ENCODE measurements at places on chromosomes 11 and 22.

DNA sequence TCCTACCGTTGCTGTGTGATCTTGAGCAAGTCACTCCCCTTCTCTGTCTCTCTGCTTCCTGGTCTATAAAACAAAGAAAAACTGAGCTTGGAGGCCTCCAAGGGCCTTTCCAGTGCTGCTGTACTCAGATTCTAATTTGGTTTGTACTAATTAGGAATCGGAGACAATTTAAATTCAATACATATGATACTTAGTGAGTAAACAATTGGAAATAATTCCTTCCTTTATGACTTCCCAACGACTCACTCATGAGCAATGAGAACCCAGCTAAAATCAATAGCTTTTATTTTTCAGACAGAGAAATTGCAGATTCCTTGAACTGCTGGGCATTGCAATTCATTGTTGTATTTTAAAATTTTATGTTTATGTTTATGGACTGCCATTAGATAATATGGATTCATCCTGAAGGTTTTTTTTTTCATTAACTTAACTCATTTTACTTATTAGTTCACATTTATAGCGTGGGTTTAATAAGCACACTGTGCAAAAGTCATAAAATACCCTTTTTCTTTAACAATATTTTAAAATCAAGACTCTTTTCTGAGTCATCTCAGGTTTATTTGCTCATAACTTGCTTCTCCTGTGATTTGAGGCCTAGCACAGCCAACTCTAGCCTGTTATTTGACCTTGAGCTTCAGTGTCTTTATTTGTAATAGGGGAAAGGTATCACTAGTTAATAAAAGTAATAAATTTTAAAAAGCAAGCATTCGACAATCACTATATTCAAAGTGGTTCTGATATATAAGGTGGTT lies 95.8 kb downstream of the TP53I11 start:
- no peak for DNase-seq

GRCh38 chr11:20041499-20041898 lies 118.8 kb downstream of the DBX1 start:
- DNase-seq = no peak

DNA sequence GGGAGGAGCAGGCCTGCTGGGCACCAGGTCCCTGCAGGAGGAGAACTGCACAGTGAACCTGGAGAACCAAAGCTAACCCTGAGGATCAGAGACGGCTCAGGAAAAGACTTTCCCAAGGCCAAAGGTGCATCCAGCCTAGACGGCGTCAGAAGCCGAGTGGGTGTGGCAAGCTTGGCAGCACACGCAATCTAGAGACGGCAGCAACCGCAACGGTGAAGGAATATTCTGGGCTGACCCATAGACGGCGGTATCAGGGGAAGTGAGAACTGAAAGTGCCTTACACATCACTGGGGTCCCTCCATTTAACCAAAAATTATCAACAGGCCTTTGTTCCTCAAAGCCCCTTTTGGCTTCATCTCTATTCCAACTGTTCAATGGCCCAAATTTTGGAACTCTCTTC lies 26.2 kb downstream of the SPATA19 start:
- no peak for DNase-seq

- DNase-seq = no peak
Measured at GRCh38 chr11:838441-839279, 3.7 kb downstream of the POLR2L start.

DNA sequence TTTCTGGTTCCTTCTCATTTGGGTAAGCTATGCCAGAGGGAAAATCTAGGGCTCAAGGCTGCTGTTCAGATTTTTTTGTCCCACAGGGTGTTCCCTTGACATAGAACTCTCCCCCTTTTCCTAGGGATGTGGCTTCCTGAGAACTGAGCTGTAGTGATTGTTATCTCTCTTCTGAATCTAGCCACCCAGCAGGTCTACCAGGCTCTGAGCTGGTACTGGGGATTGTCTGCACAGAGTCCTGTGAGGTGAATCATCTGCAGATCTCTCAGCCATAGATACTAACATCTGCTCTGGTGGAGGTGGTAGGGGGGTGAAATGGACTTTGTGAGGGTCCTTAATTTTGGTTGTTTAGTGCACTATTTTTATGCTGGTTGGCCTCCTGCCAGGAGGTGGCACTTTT lies 167.3 kb upstream of the PGR start:
- DNase-seq = no peak

DNA sequence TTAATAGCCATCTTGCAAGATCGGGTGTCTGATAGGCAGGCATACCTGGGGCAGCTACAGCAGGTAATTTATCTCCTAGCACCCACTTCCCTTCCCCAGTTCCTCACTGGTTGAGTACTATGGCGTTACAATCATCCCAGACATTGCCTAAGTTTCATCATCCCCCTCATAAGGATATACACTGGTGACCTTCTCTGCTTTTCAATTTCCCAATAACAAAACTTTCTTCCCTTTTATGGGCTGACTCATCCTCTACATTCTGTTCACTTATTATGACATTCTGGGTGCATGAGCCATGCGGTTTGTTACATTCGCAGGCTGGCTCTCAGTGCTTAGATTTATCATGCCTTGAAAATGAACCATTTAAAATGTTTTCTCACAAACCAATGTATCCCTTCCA lies 5.0 kb upstream of the MRPL11 start:
- peak; percentile 56 for DNase-seq

DNA sequence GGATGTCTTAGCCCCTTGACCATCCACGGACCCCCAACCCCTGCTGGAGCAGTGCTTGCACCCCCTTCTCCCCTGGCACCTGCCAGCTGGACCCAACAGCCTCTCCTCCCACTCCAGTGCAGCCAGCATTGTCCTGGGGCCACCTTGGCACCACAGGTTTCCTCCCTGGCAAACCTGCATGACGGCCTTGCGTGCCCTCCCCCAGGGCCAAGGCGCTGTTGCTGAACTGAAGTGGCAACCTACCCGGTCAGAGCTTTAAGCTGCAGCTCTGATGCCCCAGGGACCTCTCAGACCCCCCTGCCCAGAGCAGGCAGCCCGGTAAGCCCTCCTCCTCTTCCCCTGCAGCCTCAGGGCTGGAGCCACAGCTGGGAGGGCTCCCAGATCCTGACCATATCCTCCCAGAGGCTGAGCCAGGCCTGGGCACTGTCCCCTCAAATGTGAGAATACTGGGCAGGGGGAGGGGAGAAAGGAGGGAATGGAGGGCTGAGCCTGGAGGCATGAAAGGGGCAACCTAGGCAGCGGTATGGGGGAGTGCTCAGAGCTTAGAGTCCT lies 1.8 kb upstream of the LRRC75B start:
- DNase-seq = no peak

DNA sequence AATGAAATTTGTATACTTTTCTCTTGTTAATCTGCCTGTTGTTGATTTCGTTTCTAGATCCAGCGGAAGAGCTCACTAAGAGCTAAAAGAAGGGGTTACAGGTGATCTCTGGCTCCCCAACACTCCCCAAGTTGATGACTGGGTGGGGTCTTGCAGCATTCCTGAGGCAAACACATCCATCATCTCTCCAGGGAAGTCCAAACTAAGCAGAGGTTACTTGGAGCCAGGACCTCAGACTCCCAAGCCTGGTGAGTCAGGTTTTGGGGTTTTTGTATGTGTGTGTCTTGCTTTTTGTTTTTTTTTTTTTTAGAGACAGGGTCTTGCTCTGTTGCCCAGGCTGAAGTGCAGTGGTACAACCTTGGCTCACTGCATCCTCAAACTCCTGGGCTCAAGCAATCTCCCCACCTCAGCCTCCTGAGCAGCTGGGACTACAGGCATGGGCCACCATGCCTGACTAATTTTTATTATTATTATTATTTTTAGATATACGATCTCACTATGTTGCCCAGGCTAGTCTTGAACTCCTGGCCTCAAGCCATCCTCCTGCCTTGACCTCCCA lies 11.5 kb upstream of the RPS3 start:
- no peak for DNase-seq

GRCh38 chr11:4065601-4066377 lies 28.8 kb upstream of the RRM1 start:
- DNase-seq = peak; percentile 29

GRCh38 chr11:88709567-88709966 lies 356.2 kb downstream of the GRM5 start:
- peak; percentile 89 for DNase-seq

GRCh38 chr11:88295028-88295427 lies 42.5 kb downstream of the CTSC start:
- DNase-seq = no peak

DNA sequence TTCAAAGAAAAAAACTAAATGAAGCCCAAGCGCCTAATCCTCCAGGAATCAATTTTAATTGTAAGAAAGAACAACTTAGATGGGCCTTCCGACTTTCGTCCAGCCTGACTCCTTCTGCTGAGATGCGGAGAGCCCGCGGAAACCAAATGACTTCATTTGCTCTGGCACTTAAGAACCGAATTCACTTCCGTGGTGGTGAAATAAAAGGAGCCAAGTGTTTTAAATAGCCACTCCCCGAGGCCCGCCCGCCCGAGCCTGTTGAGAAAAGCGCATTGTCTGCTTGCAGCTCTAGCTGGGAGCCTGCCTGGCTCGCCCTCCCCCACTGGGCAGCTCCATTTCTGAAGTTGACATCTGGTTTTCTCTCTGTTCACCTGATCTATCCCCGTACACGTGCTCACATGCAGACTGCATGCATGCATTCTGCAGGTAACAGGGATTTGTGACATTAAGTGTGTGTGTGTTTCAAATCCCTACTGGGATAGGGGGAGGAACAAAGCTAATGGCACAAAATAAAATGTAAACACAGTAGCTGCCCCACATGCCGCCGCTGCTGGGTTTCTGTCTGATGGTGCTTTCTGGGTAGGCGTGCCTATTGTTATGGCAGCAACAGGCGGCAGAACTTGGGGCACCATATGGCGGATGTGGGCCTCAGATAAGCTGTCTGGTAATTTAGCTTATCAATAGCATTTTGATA lies 6.2 kb downstream of the TEAD1 start:
- peak; percentile 91 for DNase-seq

DNA sequence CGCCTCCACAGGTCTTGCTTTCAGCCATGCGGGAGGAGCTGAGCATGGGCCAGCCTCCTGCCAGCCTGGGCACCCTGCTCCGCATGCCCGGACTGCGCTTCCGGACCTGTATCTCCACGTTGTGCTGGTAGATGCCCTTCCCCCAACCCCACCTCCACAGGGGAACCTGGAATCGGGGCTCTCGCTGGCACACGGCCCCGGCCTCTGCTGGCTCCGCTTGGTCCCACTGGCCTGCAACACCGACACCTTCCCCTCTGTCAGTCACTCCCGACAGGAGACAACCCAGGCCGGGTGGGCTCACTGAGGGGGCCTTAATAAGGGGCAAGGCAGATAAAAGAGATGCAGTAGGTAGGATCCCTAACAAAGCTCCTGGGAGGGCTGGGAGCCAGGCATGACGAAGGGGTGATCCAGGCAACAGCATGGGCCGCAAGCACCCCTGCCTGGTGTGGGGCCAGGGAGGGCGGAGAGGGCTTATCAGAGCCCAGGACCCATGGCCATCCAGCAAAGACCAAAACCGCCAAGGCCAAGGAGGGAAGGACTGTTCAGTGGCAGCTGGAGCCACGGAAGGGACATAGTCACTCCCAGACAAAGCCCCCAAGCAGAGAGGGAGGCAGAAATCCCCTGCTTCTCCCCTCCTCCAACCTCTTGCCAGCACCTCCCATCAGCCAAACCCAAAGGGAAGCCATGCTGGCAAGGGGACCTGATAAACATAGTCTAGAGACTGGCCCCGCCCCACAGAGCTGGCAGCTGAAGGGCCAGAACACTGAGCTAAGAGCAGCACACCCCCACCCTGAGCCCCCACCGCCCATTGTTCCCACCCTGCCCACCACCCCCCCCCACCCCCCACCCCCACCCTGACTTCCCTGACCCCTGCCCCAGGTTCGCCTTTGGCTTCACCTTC lies 8.0 kb downstream of the SLC22A12 start:
- DNase-seq = no peak

DNA sequence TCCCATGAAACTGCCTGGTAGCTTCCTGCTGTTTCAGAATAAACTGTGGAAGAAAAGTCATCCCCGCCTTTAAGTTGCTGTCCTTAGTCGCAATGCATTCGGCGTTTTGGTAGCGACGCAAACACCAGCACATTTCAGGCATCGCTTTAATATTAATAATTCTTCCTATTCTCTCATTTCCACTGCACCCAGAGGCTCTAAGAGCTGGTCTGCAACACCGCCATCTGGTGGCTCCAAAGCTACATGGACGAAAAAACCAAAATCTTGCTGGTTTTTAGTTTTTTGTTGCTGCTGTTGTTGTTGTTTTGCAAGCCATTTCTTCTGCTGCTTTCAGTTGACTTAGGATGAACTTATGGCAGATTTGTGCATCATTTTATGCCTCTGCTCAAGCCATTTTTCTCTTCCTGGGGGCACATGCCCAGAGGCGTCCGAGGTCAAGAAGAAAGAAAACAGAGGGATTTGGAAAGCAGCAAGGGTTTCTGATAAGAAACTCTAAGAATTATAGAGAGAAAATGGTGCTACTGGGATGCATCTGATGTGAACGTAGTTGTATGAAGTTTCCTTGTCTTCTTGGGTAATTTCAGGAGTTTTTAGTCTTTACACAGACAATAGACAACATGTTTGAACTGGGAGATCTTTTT lies 345.4 kb upstream of the KIRREL3 start:
- peak; percentile 66 for DNase-seq

DNA sequence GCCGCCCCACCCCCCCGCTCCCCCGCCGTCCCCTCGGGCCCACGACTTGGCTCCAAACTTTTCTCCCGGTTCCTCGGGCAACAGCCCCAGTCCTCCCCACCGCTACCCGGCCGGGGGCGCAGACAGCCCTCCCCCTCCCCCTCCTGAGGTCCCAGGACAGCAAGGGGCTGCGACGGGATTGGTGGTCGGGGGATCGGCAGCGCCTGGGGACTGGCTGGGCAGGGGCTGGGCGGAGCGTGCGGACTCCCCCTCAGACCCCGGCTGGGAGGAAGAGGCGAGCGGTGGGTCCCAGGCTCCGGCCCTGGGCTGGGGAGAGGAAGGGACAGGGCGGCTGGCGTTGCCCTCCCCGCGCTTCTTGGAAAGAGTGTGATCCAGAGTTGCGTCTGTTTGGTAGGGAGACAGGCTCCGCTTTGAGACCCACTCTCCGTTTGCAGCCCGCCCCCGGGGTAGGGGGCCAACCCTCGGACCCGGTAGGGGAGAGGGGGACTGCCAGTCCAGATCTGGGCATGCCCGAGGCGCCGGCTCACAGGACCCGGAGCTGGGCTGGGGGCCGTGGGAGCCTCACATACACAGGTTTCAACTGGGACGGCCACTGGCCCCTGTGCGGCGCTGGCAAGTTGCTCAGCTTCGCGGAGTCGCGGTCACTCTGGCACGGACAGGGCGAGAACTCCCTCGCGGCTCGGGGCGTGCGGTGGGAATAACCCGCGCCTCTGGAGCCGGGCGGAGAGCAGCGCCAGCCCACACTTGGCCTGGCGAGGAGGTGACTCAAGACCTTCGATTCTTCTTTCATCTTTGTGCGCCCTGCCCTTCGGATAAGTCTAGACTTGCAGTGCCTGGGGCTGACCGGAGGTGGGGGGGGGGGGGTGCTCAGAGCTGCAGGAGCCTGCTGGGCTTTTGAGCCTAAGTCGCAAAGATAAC lies 999 bp downstream of the TSKU start:
- DNase-seq = no peak

GRCh38 chr11:121524233-121524631 lies 71.5 kb upstream of the SORL1-AS1 start:
- peak; percentile 66 for DNase-seq

- no peak for DNase-seq
Measured at GRCh38 chr11:86039094-86039493, 29.8 kb downstream of the PICALM start.
